Ureter (tissue), 1 donor: ENCODE measurements at places on chromosomes 12 and 14. TPM values are rescaled to one million over a fixed set of nuclear protein-coding genes. Genes with fewer than 3 reads are reported as not detected.

- DNase-seq: no peak
Observed at GRCh38 chr14:88901991-88902390, 77.5 kb downstream of the TTC8 start.

DNA sequence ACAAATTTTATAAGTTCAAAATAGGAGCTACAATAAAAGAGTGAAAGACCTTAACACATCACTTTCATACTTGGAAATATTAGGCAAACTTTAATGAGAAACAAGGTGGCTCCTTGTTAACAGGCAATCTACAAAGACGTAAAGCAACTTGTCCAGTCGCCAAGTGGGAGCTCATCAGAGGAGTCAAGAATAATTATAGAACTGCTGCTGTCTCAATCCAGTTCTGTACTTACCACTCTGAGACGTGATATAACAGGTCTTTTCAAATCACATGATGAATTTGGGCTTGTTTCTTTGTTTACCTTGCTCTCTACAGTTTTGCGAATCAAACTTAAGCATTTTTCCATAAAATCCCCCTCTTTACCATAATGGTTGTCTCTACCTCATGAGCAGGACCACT, 3.6 kb downstream of the YBX3 start:
- no peak for DNase-seq

- DNase-seq: no peak
Observed at GRCh38 chr14:68379510-68380328, 413.1 kb downstream of the ZFP36L1 start.

DNA sequence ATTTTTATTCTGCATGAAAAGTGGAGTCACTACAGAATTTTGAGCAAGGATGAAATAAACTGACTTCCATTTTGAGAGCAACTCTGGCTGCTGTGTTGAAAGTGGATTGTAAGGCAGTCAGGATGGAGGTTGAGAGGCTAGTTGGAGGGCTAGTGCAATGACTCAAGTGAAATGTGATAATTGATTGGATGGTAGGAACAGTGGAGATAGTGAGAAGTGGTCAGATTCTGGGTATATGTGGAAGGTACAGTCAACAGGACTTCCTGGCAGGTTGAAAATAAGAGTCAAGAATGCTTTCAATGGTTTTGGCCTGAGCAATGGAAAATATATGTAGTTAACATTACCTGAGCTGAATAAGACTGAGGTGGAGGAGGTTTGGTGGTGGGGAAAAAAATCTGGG, 29.0 kb upstream of the CMAS start:
- no peak for DNase-seq

- no peak for DNase-seq
Observed at GRCh38 chr14:52949711-52950409, 990 bp downstream of the FERMT2 start.

GRCh38 chr12:129067491-129067890, 214.2 kb downstream of the GLT1D1 start:
- DNase-seq: no peak

DNA sequence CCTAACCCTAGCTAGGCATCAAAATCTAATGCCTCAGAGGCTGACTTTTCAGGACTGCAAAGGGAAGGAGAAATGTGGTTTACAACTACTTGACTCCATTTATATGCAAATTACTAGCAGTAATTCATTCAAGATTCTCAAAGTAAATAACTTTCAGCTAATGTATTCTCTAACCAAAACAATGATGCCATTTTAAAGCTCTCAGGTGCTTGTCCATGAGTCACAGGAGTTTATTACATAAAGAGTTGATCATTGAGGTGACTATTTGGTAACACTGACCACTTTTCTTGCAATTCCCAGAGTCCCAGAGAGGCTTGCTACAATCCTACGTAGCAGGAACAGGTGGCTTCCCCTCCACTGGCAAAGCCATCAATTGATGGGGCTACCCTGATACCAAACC, 109.0 kb upstream of the SLC35F4 start:
- no peak for DNase-seq

Gene FAIM2
- 6.2 TPM for total RNA-seq

Gene RHNO1
- 20.1 TPM for total RNA-seq

Gene PPP1R36
- total RNA-seq: 4.6 TPM

Gene DPY19L2
- 28.9 TPM for total RNA-seq

Gene FOXA1
- total RNA-seq: 126 TPM

Gene FANCM
- 9.9 TPM for total RNA-seq

Gene DCTN2
- 104 TPM for total RNA-seq
